ENCODE measurements at places on chromosomes 1 and 21.
A peak's percentile ranks its signal among the peaks of the same experiment; 100 is the strongest.

GRCh38 chr1:54499360-54500106 lies 48.5 kb upstream of the ACOT11 start:
- DNase-seq: peak; percentile 43

GRCh38 chr1:1847890-1848289 lies 43.0 kb downstream of the GNB1 start:
- no peak for DNase-seq

DNA sequence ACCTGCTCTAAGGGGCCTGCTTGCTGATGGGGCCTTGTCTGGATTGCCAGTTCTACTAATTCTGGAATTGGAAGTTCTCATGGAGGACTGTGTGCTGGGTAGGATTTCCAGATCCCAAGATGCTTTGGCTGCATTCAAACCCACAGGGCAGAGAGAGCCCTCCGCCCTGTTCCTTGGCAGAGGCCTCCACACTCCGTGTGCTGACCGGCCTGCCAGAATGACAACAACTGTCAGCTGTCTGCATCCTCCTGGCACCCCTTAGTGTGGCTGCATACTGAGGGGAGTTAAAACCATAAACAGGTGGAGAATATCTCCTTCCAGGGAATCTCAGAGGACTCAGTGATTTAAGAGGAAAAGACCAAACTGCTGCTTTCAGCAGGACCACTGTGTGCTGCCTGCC lies 60.7 kb downstream of the ADARB1 start:
- DNase-seq: no peak

- no peak for DNase-seq
These were observed 360.2 kb downstream of the HHIPL2 start for GRCh38 chr1:222187566-222188332.

GRCh38 chr1:175969231-175969630 lies 225.8 kb upstream of the TNR start:
- DNase-seq: no peak

DNA sequence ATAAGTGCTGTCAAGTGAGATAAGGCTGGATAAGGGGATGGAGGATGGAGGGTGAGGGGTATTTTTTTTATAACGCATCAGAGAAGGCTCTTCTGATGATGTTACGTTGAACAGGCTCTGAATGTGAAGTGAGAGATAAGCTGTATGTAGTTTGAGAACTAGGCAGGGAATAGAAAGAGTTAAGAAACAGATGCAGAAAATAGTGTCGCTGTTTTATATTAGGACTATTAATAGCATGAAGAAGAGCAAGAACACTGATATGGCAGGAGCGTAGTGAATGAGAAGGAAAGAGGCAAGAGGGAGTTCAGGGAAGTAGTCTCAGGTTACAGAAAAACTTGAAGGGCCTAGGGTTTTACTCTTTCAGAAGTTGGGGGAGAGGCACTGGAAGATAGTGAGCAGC lies 59.8 kb downstream of the GPR88 start:
- DNase-seq: peak; percentile 83

DNA sequence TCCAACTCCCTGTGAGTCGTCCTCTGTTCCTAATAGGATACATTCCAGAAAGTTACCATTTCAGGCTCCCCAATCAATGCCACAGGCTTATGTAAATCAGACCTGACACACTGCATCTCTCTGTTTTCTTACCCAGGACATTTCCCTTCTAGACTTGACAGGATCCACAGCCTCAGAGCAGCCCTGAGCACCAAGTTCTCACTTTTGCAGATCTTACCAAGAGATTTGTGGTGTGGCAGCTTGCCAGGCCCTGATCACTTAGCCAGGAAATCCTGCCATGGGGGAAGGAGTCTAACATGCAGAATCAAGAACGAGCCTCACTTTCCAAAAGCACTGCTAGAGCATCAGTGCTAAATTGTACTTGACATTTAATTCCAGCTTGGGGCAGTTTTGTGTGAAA lies 202.9 kb downstream of the TBX15 start:
- DNase-seq: no peak

DNA sequence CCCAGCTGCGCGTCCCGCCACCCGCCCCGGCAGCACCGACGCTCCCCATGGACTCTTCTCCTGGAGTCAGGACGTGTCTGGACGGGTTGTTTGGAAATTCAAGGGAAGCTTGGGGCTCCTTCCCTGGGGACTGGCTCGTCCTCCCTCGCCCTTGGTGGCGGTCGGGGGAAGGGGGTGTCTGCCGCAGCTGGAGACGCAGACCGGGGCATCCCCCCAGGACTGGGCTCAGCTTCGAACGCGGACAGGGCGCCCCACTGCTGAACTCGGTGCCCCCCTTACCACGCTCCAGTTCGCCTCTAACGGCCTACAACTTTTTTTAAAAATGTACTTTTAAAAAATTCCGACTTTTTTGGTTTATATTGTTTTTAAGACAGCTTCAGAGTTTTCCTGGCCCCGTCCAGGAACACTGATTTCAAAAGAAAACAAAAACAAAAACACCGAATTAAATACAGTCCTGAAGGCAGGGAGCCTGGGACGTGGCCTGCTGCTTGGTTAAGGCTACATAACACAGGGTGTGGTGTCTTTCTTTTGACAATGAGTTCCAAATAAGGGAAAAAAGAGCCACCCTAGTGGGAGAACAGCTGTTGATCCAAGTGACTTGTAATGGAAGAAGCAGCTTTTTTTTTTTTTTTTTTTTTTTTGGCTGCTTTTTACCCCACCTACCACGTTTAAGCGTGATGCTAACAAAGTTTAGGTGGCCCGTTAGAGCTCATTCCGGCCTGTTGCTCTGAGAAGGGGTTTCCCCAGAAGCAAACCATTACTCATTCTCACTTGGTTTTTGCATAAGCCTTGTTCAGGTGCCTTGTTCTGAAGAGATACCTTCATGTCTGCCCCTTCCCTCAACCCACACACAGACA lies 862 bp upstream of the DIPK1A start:
- DNase-seq: peak; percentile 34

DNA sequence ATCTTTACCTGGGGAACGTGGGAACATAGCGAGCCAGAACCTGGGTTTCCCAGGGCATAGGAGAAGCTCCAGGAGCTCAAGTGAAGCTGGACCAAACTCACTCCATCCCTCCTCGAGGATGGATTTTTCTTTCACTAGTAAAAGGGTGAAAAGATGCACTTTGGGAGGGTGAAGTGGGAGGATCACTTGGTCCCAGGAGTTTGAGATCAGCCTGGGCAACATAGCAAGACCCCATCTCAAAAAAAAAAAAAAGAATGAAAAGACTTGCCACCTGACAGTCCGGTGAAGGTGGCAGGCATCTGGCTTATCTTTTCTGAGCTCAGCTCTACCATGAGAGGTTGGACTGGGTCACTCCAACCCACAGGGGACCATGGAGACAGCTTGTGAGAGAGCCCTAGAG lies 42.3 kb downstream of the CHAF1B start:
- no peak for DNase-seq

GRCh38 chr1:92879316-92879968 lies 47.6 kb downstream of the RPL5 start:
- no peak for DNase-seq

GRCh38 chr1:230069796-230070195 lies 2.8 kb downstream of the GALNT2 start:
- DNase-seq: no peak

- DNase-seq: no peak
These were observed 1.1 kb downstream of the RHBDL2 start for GRCh38 chr1:38940339-38941047.

- peak; percentile 94 for DNase-seq
These were observed 67.7 kb upstream of the RAB4A start for GRCh38 chr1:229203030-229203751.

DNA sequence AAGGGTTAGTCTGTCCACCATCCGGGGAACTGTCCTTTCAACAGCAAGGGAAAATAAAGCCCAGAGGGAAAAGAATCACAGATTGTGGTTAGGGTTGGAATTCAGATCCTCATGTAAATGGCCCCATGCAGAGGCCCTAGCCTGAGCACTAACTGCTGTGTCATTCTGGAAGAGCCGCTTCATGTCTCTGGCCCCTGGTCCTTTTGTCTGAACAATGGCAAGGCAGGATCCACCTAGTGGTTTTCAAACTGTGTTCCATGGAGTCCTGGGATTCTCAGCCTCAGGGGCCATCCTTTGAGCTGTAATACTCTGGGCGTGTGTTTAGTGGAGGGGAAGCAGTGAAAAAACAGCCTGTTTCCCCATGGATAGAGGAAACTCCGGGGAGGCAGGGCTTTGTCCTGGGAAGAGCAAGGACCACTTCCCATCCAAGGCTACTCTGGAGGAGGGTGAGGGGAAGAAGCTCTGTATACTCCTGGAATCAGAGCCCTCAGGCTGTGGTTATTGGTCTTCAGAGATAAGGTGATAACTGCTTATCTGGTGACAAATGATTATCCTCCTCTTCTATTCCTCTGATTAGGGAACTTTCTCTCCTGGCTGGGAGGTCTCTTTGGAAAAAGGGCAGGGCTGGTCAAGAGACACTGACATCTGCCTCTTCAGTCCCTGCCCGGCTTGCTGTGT lies 19.2 kb downstream of the PAX7 start:
- peak; percentile 4 for DNase-seq

DNA sequence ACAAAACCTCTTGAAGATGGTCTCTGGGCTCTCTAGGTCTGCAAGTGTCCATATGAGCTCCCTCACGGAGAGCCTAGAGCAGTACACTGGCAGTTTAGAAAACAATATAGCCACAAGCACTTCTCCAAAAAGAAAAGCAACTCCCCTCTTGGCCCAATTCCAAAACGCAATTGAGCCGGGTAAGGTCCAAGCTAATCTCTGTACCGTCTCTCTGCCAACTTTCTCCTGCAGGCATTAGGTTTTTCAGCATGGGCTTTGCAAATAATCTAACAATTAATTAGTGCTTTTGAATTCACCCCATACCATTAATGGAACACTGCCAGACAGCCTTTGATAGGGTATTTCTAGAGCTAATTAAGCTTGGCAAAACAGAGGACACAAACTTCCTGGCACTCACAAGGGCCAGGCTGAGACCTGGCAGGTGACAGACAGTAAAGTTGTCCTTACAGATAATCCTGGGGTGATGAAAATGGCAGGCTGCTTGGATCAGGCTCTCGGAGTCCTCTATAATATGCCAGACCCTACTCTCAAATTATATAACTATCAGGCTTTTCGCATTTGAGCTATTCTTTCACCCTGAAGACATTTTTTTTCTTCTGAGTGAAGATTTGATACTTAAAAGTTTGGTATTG lies 39.8 kb downstream of the TGFBR3 start:
- DNase-seq: peak; percentile 46

DNA sequence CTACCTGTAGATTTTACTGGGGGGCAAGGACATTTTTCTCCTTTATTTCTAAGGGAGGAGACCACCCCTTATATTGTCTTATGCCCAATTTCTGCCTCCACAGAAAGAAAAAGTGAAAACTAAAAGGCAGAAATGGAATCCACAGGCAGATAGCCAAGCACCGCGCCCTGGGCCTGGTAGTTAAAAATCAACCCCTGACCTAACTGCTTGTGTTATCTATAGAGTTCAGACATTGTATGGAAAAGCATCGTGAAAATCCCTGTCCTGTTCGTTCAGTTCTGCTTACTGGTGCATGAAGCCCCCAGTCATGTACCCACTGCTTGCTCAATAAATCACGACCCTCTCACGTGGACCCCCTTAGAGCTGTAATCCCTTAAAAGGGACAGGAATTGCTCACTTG lies 33.7 kb upstream of the IL6R start:
- no peak for DNase-seq

DNA sequence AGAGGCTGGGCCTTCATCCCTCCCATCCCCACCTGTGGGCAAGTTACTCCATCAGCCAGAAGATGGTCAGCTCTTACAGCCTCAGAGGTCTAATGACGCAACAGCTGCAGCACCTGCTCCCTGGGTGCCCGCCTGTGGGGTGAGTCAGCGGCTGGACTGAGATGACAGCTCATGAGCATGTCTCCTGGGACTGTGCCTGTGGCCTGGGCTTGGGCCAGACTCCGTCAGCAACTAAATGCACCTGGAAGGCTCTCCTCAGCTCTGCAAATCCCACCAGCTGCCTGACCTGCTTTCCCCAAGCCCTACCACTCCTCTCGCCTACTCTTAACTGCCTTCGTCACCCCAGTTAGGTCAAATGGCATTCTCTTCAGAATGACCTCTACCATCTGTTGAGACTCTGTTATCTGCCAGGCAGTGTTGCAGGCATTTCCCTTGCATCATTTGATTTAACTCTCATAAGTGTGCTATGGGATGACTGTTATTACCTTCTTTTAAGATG lies 47.7 kb downstream of the ETS2 start:
- peak; percentile 82 for DNase-seq

DNA sequence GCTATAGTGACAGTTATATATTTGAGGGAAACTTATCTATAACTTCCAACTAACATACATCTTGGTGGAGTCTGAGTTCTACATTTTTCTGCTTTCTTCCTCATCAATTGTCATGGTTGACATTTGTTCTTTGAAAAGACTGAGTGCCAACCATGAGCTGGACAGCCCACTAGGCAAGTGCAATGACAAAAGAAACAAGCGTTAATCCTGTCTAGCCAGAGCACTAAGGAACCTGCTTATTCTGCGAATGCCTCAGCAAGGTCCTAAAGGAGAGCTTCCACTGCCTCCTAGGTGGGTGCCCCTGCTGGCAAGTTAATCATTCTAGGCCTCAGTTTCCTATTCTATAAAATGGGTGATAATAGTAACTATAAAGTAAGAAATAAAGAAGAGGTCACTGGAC lies 44.8 kb downstream of the IRF2BP2 start:
- DNase-seq: no peak

- no peak for DNase-seq
These were observed 2.4 kb upstream of the FAM110D start for GRCh38 chr1:26156285-26157038.
